Activated CD4-positive, alpha-beta T cell treated with anti-CD3 and anti-CD28 coated beads, Interleukin-2, Interleukin-6, amounts not matched to agents 100 ng/mL and 50 ng/mL, durations not matched to agents 16 hours and 8 hours (primary cell): ENCODE measurements at places on chromosomes 6 and 20.

DNA sequence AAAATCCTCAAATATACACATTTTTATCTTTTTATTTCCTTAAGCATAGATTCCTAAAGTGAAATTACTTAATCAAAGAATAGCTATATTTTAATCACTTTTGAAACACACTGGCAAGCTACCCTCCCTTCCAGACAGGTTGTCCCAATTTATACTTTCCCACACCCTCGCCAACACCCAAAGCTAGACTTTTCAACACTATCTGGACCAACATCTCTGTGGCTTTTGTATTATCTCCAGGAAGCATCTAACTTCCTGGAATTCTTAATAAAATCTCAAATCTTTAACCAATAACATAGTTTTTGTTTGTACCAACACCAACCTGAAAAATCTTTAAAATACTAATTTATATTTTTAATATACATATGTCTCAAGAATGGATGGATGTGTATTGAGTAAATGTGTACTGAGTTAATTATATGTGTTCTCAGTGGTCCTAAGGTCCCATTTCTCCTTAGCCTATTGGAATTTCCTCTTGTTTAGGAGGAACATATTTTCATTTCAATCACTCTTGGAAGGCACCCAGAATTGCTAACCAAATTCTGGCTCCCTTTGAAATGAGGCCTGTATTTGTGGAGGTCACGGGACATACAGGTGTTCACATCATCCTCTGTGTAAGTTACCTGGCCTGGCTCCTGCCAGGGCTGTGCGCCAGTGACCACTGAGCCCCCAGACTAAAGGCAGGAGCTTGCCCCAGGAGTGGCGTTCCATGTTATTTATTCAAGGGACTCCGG, 17.4 kb upstream of the GFOD1 start:
- DNase-seq: no peak

GRCh38 chr6:34793877-34794276, 2.0 kb downstream of the BLTP3A start:
- DNase-seq: no peak

- no peak for DNase-seq
Measured at GRCh38 chr6:144443157-144443556, 158.0 kb downstream of the UTRN start.

DNA sequence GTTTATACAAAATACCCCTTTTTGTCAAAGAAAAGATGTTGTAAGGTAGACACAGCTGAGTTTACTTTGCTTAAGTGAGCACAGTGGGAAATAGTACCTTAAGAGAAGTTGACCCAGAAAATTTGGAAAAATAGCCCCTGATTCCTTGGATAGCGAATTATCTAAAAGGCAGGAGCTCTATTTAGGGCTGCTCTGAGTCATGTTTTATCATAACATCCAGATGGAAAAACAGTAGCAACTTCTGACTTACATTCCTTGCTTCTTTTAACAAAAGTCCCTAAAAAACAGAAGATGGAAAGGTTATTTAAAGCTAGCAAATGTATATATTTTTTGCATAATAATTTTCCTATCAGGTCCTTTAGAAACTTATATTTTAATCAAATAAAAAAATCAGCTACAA, 59.0 kb downstream of the THEMIS start:
- DNase-seq: no peak

GRCh38 chr20:47557791-47558190, 56.1 kb downstream of the NCOA3 start:
- DNase-seq: no peak

DNA sequence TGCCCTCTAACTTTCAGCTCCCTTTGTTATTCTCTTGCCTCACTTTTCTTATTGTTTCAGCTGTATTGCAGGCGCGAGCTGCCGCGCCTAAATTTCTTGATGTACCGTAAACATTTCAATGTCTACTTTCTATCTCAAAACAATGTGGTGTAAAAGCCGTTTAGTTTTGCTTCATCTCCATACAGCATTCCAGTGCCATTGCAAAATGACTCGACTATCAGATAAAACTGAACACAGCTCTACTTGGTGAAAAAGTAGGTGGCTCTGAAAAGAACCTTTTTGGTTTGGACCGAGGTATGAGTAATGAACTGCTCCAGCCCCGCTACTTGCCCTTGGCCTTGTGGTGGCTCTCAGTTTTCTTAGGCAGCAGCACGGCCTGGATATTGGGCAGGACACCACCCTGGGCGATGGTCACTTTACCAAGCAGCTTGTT, 74.6 kb downstream of the OR2B2 start:
- DNase-seq: no peak

DNA sequence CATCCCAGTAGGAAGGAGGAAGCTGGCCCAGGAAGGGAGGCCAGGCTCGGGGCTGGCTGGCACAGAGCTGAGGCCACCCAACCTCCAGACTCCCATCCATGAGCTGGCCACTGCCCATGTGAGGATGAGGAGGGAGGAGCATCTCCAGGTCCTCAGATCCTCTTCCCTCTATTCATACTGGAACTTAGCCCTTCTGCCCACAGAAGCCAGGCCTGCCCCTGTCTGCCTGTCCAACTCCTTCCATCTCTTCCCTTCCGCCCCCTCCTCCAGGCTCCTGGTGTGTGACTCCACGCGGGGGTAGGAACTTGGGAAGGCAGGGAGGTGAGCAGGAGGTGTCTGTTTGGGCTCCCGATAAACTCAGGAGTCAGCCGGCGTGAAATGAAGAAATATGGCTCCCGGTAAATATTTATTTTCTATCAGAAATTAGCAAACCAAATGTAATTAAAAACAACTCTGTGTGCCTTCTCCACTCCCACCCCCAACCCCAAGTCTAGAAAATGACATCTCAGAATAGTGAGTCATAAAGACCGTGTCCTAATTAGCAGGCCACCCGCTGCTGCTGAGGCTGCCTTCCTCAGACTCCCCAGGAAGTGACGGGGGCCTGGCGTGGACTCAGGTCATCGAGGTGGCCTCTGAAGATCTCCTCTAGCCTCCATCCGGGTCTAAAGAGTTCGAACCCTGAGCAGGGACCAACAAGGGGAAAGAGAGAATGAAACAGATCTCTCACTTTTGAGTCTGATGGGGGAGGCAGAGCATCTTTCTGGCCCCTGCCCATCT, 81.9 kb downstream of the MDGA1 start:
- DNase-seq: peak; percentile 7

GRCh38 chr6:37783856-37784584, 35.5 kb upstream of the ZFAND3 start:
- no peak for DNase-seq

DNA sequence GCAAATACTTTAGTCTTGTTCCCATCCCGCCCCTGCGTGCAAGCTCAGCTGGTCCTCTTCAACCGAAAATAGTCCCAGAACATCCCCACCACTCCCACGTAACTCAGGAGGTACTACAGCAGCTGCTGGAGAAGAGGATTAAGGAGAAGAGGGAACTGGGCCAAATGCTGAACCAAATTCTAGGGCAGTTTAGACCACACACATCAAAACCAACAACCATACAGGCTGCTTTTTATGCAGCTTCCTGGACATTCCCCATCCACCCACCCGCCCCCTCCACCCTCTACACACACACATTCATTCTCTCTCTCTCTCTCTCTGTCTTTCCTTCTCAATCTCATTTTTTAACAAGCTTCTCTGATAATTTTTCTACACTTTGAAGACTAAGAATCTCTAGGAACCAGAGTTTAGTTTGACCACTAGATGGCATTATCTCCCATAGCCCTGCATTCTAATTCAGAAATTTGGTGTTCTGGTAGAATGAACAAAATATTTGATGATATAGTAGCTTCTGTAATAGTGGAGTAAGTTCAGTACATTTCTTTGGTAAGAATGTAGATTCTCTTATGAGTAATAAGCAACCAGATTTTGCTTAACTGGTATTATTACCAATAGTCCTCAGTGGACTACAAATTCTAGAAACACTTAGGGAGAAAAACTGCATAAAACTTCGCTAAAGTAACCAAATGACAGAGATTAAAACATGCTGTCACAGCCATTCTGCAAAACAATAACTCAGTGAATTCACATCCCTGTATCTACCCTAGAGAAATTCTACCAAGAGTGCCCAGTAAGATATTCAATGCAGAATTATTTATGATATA, 52.1 kb upstream of the BEND6 start:
- DNase-seq: peak; percentile 48

DNA sequence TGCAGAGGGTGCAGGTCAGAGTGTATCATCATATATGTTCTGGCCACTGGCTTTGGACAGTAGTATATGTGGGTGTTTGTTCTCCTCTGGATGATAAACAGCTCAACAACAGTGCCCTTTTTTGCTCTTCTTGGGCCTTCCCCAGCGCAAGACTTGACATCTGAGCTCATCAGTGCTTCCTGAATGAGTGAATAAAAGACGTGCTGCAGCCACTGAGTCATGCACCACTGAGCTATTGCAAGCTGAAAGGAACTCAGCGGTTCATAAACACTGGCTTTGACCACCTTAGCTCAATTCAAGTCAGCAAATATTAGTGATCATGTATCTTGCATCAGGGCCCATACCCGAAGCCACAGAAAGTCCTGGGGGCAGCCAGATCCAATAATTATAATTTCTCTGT, 105.3 kb upstream of the KCNG1 start:
- DNase-seq: peak; percentile 45

- no peak for DNase-seq
Measured at GRCh38 chr6:51600514-51600913, 486.9 kb downstream of the PKHD1 start.

GRCh38 chr6:151948002-151948743, 140.7 kb downstream of the ESR1 start:
- peak; percentile 19 for DNase-seq

- DNase-seq: no peak
Measured at GRCh38 chr20:58609026-58609425, 42.1 kb upstream of the STX16 start.

DNA sequence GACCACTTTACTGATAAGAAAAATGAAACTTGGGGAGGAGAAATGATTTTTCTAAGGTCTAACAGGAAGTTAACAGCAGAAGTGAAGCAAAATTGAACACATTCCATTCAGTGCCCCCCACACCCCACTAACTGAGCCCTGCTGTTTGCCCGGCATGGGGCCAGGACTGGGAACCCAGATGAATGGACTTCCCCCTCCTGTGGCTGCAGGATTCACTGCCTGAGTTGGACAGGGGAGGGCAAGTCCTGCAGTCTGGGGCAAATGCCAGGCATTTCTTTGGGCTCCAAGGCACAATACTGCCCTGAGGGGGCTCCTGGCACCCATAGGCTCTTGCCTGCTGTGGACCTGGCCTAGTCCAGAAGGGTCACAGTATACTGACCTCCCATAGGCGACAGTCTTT, 28.3 kb downstream of the FYN start:
- DNase-seq: no peak

- no peak for DNase-seq
Measured at GRCh38 chr20:44582311-44583025, at the start of gene PKIG. PKIG (plus strand) TSS chr20:44582579; CDS start chr20:44614557, 31,978 bp downstream.

DNA sequence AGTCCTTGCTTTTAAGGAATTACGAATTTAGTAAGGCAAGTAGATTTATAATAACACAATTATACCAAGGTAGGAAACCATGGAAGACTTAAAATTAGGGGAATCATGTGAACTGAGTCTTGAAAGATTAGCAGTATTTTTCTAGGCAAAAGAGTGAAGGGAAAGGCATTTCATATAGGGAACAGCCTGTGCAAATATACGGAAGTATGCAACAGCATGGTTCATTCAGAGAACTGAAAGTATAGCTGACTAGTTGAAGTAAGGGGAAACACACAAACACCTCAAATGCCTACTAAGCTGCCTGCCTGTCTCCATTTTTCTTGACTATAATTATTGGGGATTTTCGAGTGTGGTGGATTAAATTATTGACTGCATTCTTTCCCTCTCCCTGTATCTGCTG, 39.0 kb upstream of the ECHDC1 start:
- DNase-seq: no peak

- no peak for DNase-seq
Measured at GRCh38 chr20:11672959-11673358, 244.7 kb upstream of the BTBD3 start.

- DNase-seq: no peak
Measured at GRCh38 chr6:5854899-5855298, 151.8 kb downstream of the NRN1 start.

GRCh38 chr6:110446405-110446804, 30.0 kb downstream of the SLC22A16 start:
- no peak for DNase-seq

DNA sequence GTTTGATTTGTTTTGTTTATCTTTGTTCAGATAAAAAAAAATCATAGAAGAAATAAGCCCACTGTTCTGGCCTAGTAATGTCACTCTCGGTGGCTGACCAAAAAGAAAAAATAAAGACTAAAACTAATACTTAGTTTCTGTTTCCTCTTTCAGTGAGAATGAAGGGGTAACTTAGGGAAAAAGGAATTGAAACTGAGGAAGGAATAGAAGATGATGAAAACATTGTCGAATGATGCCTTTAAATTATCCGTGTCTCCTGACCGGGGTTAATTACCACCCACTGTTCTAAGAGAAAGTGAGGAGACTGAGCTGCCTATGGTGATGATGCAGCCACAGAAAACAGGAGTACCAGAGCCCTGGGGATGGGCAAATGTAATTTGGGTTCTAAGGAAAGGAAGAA, 73.1 kb downstream of the PTCHD4 start:
- no peak for DNase-seq

DNA sequence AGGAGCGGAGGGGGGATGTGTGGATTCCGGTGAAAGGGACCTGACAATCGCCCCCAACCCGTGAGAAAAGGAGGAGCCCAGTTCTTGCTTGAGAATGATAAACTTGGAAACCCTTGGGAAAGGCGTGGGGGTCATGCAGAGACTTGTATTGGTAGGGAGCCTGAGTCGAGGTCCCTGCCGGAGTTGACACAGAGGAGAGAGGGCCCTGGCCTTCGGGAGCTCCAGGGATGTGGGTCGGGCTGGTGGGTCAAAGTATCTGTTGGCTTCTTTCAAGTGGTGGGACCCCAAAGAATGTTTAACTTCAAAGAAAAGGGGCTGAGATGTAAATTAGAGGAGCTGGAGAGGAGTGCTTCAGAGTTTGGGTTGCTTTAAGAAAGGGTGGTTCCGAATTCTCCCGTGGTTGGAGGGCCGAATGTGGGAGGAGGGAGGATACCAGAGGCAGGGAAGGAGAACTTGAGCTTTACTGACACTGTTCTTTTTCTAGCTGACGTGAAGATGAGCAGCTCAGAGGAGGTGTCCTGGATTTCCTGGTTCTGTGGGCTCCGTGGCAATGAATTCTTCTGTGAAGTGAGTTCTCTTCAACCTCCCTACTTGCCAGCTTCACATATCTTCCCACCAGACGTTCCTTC, 571 bp downstream of the CSNK2B start:
- DNase-seq: no peak

GRCh38 chr6:92582211-92582610, 837.1 kb downstream of the EPHA7 start:
- no peak for DNase-seq

- no peak for DNase-seq
Measured at GRCh38 chr6:93123585-93123984, 295.8 kb downstream of the EPHA7 start.

GRCh38 chr6:76885861-76886301, 577.4 kb downstream of the HTR1B start:
- no peak for DNase-seq

GRCh38 chr6:47663462-47664216, 34.7 kb upstream of the ADGRF4 start:
- DNase-seq: no peak

GRCh38 chr6:163923658-163924411, 509.3 kb downstream of the QKI start:
- DNase-seq: no peak

GRCh38 chr6:12504325-12504966, 212.1 kb upstream of the PHACTR1 start:
- DNase-seq: peak; percentile 23

GRCh38 chr6:136408204-136408603, 118.6 kb upstream of the BCLAF1 start:
- no peak for DNase-seq
